ENCODE measurements at places on chromosomes 3 and 15. TPM values are rescaled to one million over a fixed set of nuclear protein-coding genes. Genes with fewer than 3 reads are reported as not detected.

GRCh38 chr3:40780291-40780924 is 255.6 kb downstream of the ZNF621 start:
- no peak overlapping the region for H3K4me3 ChIP-seq
- no peaks in the 10 kb centered on the region for H3K36me3 ChIP-seq
- no peaks in the 10 kb centered on the region for H3K4me1 ChIP-seq
- no peak overlapping the region for H3K27ac ChIP-seq
- no peak for DNase-seq

GRCh38 chr3:138726946-138727730 is 107.6 kb downstream of the PIK3CB start:
- no peaks in the 10 kb centered on the region for H3K27me3 ChIP-seq
- peaks cover 18% of the 10 kb centered on the region for H3K4me1 ChIP-seq
- H3K4me3 ChIP-seq = no peak overlapping the region
- H3K27ac ChIP-seq = no peak overlapping the region
- DNase-seq = no peak
- H3K36me3 ChIP-seq = peaks cover 13% of the 10 kb centered on the region

DNA sequence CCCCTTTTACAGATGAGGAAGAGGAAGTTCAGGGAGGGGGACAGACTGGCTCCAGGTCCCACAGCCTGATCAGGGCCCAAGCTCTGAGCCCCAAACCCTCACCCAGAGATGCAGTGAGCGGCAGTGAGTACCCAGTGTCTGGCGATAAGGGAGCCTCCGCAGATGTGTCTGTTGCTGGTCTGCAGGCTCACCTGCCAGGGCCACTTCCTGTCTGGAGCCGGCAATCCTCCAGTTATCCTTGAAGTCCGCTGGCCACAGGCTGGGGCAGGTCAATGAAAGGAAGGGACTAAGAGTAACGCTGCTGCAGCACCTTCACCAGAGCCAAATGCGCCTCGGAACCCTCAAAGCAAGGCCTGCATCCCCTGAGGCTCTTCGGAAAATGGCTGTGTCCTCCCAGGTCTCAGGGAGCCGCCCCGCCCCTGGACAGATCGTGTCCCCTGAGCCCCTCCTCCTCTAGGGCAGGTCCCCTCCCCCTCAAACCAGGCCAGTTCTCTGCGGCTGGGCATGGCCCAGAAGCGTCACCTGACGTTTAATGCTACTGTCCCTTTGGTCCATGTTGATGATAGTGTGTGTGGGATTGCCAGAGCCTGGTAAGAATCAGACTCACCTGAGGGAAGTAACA is 51.5 kb downstream of the MYL3 start:
- peaks cover 16% of the 10 kb centered on the region for H3K4me1 ChIP-seq
- H3K27me3 ChIP-seq = peaks cover 31% of the 10 kb centered on the region
- peak overlapping the region; percentile 20 for H3K4me3 ChIP-seq
- no peak for DNase-seq
- H3K27ac ChIP-seq = no peak overlapping the region

GRCh38 chr3:171801738-171802589 is 8.3 kb downstream of the PLD1 start:
- no peaks in the 10 kb centered on the region for H3K36me3 ChIP-seq
- peaks cover 14% of the 10 kb centered on the region for H3K27me3 ChIP-seq
- no peak overlapping the region for H3K4me3 ChIP-seq
- DNase-seq = no peak
- H3K4me1 ChIP-seq = no peaks in the 10 kb centered on the region
- H3K27ac ChIP-seq = no peak overlapping the region

DNA sequence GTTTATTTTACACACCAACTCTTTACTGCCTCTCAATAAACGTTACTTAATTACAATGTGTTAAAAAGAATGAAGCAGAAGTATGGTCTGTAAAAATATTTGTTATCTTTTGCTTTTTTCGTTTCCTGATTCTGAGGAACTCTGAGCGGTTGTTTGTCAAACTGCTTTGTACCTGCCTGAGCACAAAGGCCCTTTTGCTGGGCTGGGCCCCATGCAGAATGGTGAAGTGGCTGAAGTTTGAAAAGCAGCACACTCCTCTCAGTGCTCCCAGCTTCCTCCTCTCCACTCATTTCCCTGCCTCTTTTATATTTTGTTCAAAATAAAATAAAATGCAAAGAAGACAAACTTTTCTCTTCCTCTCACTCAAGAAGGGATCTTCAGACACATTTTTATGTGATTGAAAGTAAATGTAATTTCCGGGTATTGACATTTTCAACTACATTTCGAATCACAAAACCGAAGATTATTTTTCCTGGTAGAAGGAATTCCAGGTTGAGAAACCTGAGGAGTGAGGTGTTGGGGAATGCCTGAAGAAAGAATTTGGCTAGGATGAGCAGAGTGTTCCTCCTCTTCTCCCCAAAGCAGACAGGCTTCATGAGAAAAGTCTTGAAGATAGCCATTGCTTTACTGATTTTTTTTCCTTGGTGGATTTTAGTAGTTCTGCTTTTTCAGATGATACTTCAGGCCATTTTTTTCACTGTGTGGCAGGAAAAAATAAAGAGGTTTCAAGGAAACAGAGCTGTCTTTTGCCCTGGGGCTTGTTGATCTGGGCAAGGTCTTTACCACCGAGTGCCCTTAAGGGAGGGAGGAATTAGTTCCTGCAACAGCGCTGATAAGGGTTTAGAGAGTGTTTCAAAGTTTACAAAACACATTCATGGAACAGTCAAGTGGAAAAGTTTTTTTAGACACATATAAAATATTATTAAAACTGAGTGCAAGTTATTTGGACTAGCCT is 229.8 kb downstream of the NFKBIZ start:
- H3K4me3 ChIP-seq = peak overlapping the region; percentile 29
- H3K27ac ChIP-seq = peak overlapping the region; percentile 77
- no peaks in the 10 kb centered on the region for H3K27me3 ChIP-seq
- no peaks in the 10 kb centered on the region for H3K36me3 ChIP-seq
- H3K4me1 ChIP-seq = peaks cover 16% of the 10 kb centered on the region

DNA sequence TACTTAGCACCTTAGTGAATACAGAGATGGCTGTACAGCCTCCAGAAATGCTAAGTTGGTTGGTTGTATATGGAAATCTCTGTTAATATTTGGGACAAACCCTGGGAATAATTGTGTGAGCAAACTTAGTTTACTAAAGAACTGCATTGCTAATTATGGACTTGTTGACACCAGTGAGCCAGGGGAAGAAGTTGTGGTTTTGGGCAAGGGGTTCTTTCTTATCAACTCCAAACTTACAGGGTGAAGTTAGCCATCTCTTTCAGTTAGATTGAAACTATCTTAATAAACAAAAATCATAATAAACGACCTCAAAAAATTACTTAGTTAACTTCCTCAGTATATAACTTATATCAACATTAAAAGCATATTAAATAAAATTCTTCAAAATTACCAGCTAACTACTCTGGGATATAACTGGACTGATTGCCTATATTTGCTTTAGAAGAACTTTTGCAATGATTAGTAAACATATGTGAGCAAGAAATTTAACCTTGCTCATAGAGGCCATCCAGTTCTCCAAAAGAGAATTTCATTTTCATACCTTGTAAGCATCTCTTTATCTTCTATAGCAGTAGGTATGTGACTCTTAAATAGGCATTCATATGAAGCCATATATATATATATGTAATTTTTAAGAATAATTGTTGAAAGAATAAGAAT is 24.7 kb downstream of the MBNL1 start:
- peak overlapping the region; percentile 24 for H3K4me3 ChIP-seq
- H3K27me3 ChIP-seq = no peaks in the 10 kb centered on the region
- peak overlapping the region; percentile 62 for H3K27ac ChIP-seq

DNA sequence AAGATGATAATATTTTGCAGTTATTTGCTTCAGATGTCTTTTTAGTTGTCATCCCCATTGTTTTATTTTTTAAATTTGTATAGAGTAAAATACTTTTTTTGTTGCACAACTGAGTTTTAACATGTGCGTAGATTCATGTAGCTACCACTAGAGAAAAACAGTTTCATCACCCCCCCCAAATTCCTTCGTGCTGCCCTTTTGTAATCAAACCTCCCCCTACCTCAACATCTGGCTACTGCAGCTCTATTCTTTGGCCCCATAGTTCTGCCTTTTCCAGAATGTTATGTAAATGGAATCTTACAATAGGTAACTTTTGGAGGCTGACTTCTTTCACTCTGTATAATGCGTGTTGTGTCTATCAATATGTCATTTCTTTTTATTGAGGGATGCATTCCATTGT is 232.0 kb upstream of the RASGRP1 start:
- no peaks in the 10 kb centered on the region for H3K36me3 ChIP-seq
- H3K27me3 ChIP-seq = peaks cover 21% of the 10 kb centered on the region
- H3K27ac ChIP-seq = no peak overlapping the region
- DNase-seq = no peak
- H3K4me1 ChIP-seq = no peaks in the 10 kb centered on the region

GRCh38 chr3:18968120-18968519 is 180.2 kb upstream of the KCNH8 start:
- H3K4me3 ChIP-seq = no peak overlapping the region
- no peak overlapping the region for H3K27ac ChIP-seq
- peaks cover 4% of the 10 kb centered on the region for H3K27me3 ChIP-seq
- no peaks in the 10 kb centered on the region for H3K36me3 ChIP-seq
- DNase-seq = no peak

GRCh38 chr3:158658889-158659288 is 13.6 kb downstream of the LXN start:
- no peak overlapping the region for H3K4me3 ChIP-seq
- no peaks in the 10 kb centered on the region for H3K27me3 ChIP-seq
- peaks cover 6% of the 10 kb centered on the region for H3K4me1 ChIP-seq
- DNase-seq = no peak
- peaks cover 46% of the 10 kb centered on the region for H3K36me3 ChIP-seq

- DNase-seq = no peak
- no peak overlapping the region for H3K4me3 ChIP-seq
- peaks cover 1% of the 10 kb centered on the region for H3K36me3 ChIP-seq
- peaks cover 3% of the 10 kb centered on the region for H3K4me1 ChIP-seq
Observed at GRCh38 chr3:179950840-179951239, 85.9 kb downstream of the PEX5L start.

DNA sequence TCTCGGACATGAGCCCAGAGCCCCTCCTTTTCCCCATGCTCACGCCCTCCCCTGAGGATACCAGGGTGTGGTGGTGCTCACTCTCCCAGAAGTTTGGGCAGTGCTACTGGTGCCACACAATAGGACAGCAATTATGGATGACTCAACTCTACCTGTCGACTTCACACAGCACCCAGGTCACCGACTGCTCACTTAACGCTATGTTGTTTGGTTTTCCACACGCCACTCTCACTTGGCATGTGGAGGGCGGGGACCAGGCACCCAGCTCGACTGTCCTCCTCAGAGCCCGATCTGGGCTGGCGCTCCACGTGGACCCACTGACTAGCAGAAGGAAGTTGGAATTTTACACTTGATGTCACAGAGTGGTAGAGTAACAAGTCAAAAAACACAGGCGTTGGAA is 30.9 kb downstream of the STIMATE start:
- H3K4me3 ChIP-seq = no peak overlapping the region
- H3K27ac ChIP-seq = no peak overlapping the region
- H3K36me3 ChIP-seq = peaks cover 10% of the 10 kb centered on the region
- no peaks in the 10 kb centered on the region for H3K27me3 ChIP-seq
- H3K4me1 ChIP-seq = no peaks in the 10 kb centered on the region

DNA sequence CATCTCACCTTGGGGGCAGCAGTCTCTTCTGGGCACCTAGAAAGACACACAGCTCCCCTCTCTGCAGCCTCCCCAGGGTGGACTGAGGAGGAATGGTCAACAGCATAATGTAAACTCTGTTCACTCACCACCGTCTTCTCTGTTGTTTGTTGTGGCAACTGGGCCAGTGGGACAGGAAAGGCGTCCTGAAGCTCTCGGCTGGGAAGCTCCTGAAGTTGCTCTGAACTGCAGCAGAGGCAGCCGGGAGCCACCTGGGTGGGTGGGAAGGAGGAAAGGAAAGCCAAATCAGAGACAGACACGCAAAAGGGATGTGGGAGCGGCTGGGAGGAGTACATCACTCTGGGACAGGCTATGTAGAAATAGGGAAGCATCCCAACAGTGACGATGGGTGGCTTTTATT is 52.7 kb downstream of the MYLK start:
- H3K36me3 ChIP-seq = no peaks in the 10 kb centered on the region
- DNase-seq = no peak
- H3K4me3 ChIP-seq = no peak overlapping the region
- H3K27me3 ChIP-seq = peaks cover 7% of the 10 kb centered on the region

- H3K27ac ChIP-seq = no peak overlapping the region
- DNase-seq = peak; percentile 79
- H3K4me3 ChIP-seq = no peak overlapping the region
- H3K36me3 ChIP-seq = no peaks in the 10 kb centered on the region
- H3K4me1 ChIP-seq = peaks cover 37% of the 10 kb centered on the region
- H3K27me3 ChIP-seq = peaks cover 22% of the 10 kb centered on the region
Observed at GRCh38 chr3:189144645-189145044, 27.1 kb upstream of the TPRG1 start.

- H3K27ac ChIP-seq = no peak overlapping the region
- peaks cover 2% of the 10 kb centered on the region for H3K27me3 ChIP-seq
- H3K4me1 ChIP-seq = peaks cover 32% of the 10 kb centered on the region
- no peak for DNase-seq
Observed at GRCh38 chr15:31304751-31305365, 21.8 kb upstream of the KLF13 start.

GRCh38 chr3:187213616-187214015 is 16.3 kb downstream of the RTP1 start:
- peaks cover 33% of the 10 kb centered on the region for H3K27me3 ChIP-seq
- no peak for DNase-seq
- H3K36me3 ChIP-seq = no peaks in the 10 kb centered on the region
- H3K4me3 ChIP-seq = no peak overlapping the region
- no peaks in the 10 kb centered on the region for H3K4me1 ChIP-seq

DNA sequence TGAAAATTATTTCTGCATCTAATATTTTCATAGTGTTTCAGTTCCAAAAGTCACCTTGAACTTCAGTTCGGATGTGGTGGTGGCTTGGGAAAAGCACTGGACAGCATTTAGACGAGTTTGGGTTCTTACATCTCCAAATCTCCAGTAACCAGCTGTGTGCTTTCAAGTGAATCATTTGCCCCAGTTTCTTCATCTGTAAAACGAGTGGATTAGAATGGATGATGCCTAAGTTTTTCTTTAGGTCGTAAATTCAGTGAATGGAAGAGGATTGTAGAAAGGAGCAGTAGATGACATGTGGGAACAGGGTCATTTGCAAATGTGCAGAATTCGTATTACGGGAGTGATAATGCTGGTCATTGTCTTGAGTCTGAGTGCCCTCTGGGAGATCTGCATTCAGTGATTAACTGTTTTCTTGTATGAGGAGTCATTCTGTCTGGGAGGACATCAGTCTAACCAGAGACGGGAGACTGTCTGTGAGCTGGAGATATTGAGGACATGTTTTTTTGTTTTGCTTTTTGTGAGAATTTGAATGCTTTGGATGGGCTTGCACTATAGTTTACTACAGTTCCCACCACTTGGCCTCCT is 641.6 kb upstream of the TBL1XR1 start:
- H3K27ac ChIP-seq = no peak overlapping the region
- no peaks in the 10 kb centered on the region for H3K27me3 ChIP-seq
- H3K36me3 ChIP-seq = no peaks in the 10 kb centered on the region
- no peak overlapping the region for H3K4me3 ChIP-seq

Gene PCOLCE2
- 0.33 TPM for total RNA-seq

Gene PGBD4
- total RNA-seq = 3.7 TPM

Gene RASGRF1
- not detected for total RNA-seq

Gene NR2F2
- not detected for total RNA-seq

Gene BFSP2
- not detected for total RNA-seq

Gene NLGN1
- total RNA-seq = not detected

Gene SLC9C1
- not detected for total RNA-seq

Gene CYP19A1
- 0.09 TPM for total RNA-seq

Gene CNTN3
- total RNA-seq = not detected

Gene AHSG
- total RNA-seq = not detected

Gene TRPM1
- not detected for total RNA-seq
